Ascending aorta (tissue), 2 donors: ENCODE measurements at places on chromosomes 13 and 19.

GRCh38 chr13:68125087-68125480, 894.9 kb upstream of the PCDH9 start:
- DNase-seq, result no peak

DNA sequence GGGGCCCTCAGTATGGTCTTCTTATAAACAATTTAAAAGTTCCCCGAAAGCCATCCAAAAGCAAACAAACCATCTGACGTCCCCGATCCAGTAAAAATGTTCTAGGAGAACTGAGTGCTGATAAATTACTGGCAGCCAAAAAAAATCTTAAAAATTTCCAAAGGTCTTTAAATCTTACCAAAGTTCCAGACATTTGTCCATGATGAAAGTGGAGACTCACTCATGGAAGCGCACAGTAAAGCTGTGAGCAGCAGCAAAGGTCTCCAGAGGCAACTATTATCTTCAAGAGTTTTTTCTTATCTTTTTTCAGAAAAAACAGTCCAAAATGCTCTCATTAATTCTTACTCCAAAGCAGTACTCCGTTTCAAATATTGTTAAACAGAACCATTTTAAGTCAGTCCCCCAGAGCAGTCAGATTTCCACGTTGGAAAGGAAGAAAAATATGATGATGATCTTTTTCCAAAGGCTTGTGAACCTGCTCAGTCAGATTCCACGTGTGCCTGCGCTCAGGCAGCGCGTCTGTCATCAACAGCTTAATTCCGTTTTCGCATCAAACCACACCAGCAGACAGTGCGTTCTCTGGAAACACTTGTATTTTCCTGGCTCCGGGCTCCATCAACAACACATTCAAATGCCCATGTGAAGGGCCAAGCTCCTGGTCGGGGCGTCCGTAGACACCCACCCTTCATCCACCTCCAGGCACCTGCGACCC, 85.4 kb downstream of the COL4A1 start:
- peak; percentile 74 for DNase-seq

GRCh38 chr13:37597477-37598025, 1.0 kb downstream of the POSTN start:
- DNase-seq, result no peak

DNA sequence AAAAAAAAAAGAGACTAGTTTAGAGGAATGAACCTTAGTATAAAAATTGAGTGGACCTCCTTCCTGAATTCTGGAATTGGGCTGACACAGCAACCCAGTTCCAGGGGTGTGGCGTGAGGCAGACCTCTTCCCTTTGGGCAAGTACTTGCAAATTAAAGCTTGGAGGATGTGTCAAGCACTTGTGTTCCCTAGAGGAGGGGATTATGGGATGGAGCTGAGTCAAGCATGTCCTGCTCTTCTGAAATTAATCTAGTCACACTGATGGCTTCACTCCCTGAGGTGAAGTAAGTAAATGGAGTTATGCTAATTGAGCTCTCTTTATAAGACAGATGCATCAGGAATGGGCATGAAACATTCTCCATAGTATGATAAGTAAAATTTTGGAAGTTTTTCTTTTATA, 107.7 kb upstream of the HTR2A start:
- no peak for DNase-seq

DNA sequence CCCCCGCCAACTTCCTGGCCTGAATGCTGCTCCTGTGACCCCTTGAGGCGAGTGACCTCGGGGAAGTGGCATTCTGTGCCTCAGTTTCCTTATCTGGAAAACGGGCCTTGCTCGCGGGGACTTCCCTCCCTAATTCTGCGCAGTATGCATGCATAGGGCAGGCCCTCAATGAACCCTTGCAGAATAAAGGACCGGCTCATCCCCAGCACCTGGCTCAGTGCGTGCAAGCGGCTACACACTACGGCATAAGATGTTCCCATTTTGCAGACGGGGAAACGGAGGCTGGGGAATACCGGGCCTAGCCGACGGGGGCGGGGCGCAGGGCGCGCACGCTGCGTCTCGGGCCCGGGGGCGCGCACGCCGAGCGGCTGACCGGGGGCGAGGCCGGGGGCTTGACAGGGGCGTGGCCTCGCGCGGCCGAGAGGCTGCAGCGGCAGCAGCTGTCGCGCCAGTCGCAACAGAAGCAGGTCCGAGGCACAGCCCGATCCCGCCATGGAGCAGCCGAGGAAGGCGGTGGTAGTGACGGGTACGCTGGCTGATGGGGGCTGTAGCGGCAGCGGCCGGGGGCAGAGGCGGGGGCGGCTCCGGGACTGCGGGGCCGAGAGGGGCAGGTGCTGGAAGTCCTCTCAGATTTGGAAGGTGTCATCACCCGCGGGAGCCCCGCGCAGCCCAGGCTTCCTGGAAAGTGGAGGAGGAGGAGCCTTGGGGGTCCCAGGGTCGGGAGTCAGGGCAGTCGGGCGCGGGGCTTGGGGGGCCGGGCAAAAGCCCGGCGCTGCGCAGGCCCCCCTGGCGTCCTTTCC, at the start of gene PGPEP1:
TSS of gene PGPEP1 (plus strand) at position 409 of the 800 bp plus-strand sequence. CDS start at position 493, 84 bp downstream.
- DNase-seq, result peak; percentile 75

- DNase-seq, result no peak
Measured at GRCh38 chr13:64248371-64249065, 2832.9 kb upstream of the PCDH20 start.

- DNase-seq, result peak; percentile 66
Measured at GRCh38 chr13:26721251-26722121, 39.1 kb downstream of the GPR12 start.

DNA sequence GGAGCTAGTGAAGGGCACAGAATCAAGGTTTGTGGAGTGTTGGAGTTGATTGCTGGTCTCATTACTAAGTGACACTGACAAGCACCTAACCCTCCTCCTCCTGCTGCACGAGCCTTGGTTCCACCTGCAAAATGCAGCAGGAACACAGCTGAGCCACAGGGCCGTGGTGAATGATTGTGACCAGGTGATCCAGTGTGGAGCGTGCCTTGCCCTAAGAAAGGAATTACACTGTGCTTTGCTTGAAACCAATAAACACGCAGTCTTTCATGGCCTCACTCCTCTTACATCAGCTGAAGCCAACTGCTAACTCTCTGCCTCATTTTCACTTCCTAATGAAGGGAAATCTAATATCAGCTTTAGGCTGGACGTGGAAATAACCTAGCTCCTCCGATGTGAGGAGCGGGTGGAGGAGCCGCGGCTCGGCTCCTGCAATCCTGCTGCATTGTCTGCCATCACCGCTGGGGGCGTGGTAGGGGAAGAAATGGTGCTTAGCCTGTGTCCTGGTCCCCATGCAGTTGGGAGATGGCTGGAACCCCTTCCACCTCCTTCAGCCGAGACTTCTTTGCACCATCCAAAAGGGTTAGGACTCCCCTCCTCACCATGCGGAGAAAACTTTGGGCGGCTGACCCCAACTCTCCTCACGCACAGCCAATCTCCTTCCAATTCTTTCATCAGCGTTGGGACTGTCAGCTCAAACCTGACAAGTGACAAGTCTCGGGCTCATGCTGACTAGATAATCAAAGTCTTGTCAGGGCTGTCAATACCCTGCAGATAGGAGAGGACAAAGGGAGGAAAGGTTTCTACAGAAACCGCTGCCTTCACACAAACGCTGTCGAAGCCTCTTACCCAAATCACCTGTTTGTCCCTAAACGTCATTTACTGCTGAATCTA, 427.9 kb downstream of the ZNF536 start:
- DNase-seq, result no peak

GRCh38 chr19:6276447-6276846, 3.3 kb downstream of the MLLT1 start:
- no peak for DNase-seq
